ENCODE measurements at places on chromosomes 3 and 15.

DNA sequence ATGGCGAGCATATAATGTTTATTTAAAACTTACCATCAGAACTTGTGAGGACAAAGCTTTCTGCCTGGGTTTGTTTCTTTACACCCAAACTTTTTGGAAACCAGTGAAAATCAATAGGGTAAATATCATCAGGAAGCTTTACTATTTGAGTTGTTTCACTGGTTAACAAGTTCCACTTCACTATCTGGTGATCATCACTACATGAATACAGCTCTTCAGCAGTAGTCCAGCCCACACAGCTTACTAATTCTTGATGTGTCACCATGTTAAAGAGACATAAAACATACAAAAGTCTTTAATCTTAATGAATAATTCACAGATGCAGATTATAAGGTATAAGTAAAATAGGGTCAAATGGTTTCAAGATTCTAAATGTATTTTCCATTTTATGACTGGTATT lies 17.6 kb downstream of the IFT80 start:
- no peak for DNase-seq

GRCh38 chr15:57138349-57138788 lies 219.9 kb downstream of the TCF12 start:
- DNase-seq = no peak

DNA sequence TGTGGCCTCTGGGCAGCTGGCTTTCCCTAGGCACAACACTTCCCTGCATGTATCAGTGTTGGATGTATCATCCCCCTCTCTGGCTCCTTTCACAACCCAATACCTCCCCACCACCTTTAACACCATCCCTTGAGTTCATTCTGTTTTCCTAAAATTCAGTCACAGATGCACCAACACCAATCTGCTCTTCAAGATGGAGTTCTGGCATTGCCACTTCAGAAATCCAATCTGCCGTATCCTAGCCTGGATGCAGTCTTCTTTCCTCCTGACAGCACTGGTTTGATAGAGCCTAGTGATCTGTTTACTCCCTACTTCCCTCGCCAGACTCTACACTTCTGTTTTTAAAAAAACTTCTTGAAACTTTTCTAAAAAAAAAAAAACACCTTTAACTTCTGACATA lies 21.7 kb downstream of the PXYLP1 start:
- DNase-seq = no peak

DNA sequence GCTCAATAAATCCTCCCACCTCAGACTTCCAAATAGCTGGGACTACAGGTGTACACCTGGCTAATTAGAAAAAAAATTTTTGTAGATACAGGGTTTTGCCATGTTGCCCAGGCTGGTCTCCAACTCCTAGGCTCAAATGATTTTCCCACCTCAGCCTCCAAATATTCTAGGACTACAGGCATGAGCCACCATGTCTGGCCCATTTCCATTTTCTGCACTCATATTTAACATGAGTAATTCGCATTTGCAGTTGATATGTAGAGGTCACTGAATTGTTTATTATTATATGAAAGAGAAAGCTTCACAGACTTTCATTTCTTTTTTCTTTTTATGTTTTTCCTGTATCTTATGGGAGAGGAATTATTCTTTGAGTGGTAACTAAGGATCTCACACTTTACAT lies 492.7 kb downstream of the CNTN3 start:
- no peak for DNase-seq

- no peak for DNase-seq
These were observed 40.0 kb downstream of the PAQR5 start for GRCh38 chr15:69338535-69339213.

DNA sequence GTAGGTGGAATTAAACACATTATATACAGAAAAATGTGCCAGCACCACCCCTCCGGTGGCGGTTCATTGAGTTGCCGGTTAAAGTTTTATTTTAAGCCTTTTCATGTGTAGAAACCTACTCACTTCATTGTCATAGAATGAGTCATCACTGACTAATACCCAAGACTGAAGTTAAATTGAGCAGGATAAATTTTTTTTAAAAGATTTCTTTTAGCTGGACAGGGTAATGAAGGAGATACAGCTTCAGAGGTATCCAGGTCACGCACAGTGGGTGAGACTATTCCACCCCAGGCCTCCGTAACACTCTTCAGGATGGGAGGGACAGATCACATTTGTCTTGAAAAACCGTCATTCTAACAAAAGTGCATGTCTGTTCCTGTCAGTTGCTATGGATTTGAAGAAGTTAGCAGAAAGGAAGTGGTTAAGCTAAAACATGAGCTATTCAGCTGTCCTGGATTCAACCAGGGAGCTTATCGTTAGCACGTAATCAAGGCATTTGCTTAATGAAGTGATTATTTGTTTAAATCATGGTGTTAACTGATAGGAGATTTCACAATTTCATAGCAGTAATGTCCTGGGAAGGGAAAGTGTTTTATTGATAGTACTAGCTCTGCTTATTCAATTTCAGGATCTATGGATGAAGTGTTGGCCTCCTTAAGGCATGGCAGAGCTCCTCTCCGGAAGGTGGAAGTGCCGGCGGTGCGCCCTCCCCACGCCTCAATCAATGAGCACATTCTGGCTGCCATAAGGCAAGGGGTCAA lies 23.4 kb downstream of the WHAMM start:
- peak; percentile 53 for DNase-seq

GRCh38 chr3:4908433-4909156 lies 70.6 kb upstream of the BHLHE40 start:
- no peak for DNase-seq

DNA sequence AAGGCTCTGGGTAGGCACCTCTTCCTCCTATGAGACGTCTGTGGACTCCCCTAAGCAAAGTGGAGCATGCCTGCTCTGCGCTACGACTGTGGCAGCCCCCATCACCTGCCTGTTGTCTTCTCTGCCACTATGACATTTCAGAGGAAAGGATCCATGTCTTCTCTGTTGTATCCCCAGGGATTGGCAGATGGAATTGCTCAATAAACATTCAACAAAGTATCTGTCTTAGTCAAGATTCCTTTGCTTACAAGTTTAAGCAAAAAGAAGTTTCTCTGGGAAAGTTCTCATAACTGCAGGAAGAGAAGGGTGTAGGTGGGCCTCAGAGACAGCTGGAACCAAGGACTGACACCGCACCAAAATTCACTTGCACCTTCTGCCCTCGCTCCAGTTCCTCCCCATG lies 34.3 kb downstream of the AMOTL2 start:
- DNase-seq = no peak

GRCh38 chr15:31317421-31318327 lies 9.0 kb upstream of the KLF13 start:
- no peak for DNase-seq

- no peak for DNase-seq
These were observed 25.1 kb downstream of the SNX33 start for GRCh38 chr15:75672646-75673425.

DNA sequence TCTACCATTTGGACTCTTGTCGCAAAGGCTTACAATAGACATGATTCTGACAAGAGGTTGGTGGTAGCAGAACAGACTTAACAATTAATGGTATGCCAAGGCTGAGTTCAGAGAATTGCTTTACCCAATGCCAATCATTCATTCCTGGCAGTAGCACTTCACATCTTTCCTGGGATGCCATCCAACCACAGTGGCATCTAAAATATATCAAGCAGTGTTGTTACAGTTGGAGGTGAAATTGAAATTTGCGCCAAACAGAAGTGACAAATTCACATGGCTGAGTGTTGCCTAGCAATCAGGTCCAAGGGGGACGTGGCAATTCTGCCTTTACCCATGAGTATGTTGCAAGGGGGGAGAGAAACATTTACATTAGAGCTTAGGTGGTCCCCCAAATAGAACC lies 21.0 kb upstream of the DPH6 start:
- DNase-seq = no peak

GRCh38 chr3:9553021-9553947 lies at the start of gene LHFPL4:
Gene LHFPL4 (minus strand): TSS chr3:9553822. CDS start chr3:9552679, 1,143 bp downstream.
- DNase-seq = no peak

DNA sequence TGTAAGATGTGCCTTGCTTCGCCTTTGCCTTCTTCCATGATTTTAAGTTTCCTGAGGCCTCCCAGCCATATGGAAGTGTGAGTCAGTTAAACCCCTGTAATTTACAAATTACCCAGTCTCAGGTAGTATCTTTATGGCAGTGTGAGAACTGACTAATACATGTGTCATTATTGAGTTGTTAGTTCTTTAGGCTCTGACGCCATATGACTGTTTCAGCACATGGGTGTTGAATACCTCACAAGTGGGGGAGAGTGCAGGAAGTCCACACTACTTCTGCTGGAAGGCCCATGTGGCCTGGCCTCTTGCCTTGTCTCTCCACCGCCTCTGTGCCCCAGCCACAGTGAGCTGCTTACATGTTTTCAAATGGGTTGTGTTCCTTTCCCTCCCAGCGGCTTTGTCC lies 28.5 kb downstream of the MFSD1 start:
- DNase-seq = no peak

GRCh38 chr3:197302696-197303341 lies 4.4 kb upstream of the DLG1 start:
- DNase-seq = no peak

GRCh38 chr15:33330931-33331330 lies 20.2 kb downstream of the RYR3 start:
- DNase-seq = no peak

GRCh38 chr15:45121706-45122417 lies 7.7 kb downstream of the DUOXA2 start:
- no peak for DNase-seq

GRCh38 chr3:120198305-120198878 lies 86.6 kb downstream of the GPR156 start:
- no peak for DNase-seq

DNA sequence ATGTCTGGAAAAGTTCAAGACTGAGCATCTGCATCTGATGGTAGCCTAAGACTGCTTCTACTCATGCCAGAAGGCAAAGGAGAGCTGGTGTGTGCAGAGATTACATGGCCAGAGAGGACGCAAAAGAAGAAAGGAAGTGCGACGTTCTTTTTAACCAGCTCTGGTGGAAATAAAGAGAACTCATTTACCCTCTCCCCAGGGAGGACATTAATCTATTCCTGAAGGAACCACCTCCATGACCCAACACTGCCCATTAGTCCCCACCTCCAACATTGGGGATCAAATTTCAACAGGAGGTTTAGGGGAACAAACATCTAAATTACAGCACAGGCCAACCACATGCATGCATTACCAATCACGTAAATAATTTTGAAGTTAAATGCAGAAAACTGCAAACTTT lies 1.5 kb upstream of the NCK1 start:
- DNase-seq = no peak

- no peak for DNase-seq
These were observed 112.8 kb upstream of the RPL32 start for GRCh38 chr3:12954180-12954579.

- DNase-seq = no peak
These were observed 113.5 kb downstream of the VPS13C start for GRCh38 chr15:61946778-61947177.

- no peak for DNase-seq
These were observed 29.4 kb downstream of the ULK4 start for GRCh38 chr3:41932464-41932863.

- no peak for DNase-seq
These were observed 39.8 kb downstream of the FOXB1 start for GRCh38 chr15:60043744-60044435.

- DNase-seq = no peak
These were observed 465.2 kb upstream of the TPRG1 start for GRCh38 chr3:188706599-188706998.

DNA sequence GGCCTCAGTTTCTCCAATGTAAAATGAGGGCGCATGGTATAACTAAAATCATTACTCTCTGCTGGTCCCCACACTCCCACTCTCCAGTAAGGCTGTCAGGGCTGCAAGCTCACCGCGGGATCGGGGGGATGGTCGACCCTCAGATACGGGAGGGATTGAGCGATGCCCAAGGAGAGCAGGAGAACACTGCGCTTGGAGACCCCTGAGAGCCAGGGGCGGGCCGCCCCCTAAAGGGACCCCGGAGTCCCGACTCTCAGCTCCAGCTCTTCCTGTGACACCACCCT lies 713 bp upstream of the PLEKHO2 start:
- no peak for DNase-seq

GRCh38 chr3:143850877-143851276 lies 2.6 kb upstream of the SLC9A9 start:
- no peak for DNase-seq

DNA sequence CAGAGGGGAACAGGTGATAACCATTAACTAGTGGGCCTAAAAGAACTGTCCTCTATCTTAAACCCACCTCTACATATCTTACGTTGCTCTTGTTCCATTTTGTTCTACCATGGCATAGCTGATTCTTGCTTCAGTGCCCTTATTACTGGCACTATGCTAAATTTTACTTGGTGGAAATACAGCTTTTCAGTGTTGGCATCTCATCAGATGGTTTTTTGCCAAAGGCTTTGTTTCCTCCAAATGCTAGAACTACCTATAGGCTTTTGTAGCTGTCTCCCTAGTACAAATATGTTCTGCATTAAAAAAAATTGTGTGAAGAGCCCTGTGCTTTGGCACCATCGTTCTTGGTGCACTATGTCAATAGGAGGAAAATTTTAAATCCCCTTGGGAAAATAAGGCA lies 145.0 kb upstream of the ZBTB20 start:
- no peak for DNase-seq

DNA sequence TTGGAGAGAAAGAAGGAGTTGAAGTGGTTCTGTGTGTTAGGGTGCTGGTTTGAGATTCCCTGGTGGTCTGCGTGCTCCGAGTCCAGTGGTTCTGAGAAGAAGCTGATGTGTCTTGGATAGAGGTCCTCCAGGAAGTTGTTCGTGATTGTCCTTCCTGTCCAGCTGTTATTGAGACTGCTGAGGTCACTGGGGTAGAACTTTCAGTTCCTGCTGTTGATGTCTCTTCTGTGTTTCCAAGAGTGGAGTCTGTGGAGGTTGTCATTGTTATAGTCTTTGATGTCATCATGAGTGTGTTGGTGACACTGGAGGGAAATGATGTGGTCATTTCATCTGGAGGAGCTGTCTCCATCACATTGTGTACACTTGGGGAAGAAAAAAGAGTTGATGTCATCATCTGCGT lies 20.8 kb downstream of the MUC4 start:
- no peak for DNase-seq

- no peak for DNase-seq
These were observed 13.2 kb upstream of the TMEM212 start for GRCh38 chr3:171829841-171830517.

DNA sequence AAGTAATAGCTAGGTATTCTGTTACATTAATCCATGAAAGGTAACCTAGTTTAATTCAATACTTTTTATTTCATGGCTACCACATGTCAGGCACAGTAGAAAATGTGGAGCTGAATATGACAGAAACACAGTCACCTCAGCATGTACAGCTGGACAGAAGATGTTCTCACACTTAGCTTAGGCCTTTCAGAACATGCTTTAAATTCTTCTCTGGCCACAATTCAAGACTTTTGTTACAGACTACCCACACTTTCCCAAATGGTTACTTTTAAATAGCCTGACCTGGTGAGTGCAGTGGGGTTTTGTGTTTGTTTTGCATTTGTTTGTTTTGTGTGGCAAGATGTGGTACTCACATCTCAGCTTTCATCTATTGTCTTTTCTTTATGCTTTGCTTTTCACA lies 1079.5 kb downstream of the IGSF11 start:
- DNase-seq = no peak

- DNase-seq = no peak
These were observed 51.7 kb downstream of the SEMA5B start for GRCh38 chr3:122975924-122976293.

- no peak for DNase-seq
These were observed 70.3 kb upstream of the SOX14 start for GRCh38 chr3:137693791-137694190.
